ENCODE measurements at places on chromosomes 1 and 21.

DNA sequence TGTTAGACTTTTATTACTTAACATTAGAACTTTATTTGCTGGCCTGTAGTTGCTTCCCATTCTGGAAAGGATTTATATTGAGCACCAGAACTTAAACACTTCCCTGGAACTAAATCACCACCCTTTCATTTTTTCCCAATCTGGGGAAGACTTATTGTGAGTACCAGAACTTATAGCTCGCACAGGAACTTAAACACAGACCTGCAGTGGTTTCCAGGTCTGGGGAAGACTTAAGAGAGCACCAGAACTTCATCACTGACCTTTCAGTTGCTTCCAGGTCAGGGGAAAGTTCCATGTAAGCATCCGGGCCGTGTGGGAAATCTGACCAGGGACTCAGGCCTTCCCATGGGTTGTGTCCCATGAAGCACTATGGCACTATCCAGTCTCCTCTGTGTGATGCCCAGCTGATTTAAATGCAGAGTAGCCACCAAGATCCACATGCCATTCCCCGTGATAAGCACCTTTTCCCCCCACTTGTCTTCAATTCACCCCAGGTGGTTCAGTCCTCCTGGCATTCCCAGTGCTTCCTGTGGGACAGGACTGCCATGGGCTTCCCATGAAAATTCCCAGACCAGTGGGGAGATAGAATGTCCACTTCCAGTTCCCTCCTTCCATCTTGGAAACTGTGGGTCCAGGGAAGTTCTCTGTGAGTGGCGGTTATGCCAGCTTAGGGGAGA, 48.9 kb downstream of the C4BPA start:
- DNase-seq = no peak
- H3K4me1 ChIP-seq = no peaks in the 10 kb centered on the region
- no peaks in the 10 kb centered on the region for H3K27me3 ChIP-seq
- H3K4me3 ChIP-seq = no peak overlapping the region

DNA sequence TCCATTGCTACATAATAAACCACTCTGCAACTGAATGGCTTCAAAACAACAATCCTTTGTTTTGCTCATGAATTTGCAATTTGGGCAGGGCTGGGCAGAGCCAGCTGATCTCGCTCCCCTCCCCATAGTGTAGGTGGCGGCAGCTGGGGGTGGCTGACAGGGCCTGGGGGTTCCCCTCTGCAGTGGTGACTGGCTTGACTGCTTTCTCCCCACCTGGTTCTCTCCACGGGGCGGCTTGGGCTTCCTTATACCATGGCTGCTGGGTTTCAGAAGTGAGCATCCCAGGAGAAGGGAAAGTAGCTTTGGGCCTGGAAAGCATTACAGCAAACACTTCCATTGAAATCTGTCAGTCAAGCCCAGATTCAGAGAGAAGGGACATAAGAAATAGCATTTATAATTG, 129.7 kb upstream of the ZBTB40 start:
- peaks cover 14% of the 10 kb centered on the region for H3K27me3 ChIP-seq
- H3K4me1 ChIP-seq = no peaks in the 10 kb centered on the region
- H3K27ac ChIP-seq = no peak overlapping the region

- DNase-seq = no peak
- no peak overlapping the region for H3K4me3 ChIP-seq
- no peak overlapping the region for H3K27ac ChIP-seq
- no peaks in the 10 kb centered on the region for H3K27me3 ChIP-seq
- H3K4me1 ChIP-seq = no peaks in the 10 kb centered on the region
- H3K36me3 ChIP-seq = no peaks in the 10 kb centered on the region
These were observed 47.3 kb downstream of the ST6GALNAC3 start for GRCh38 chr1:76121850-76122249.

- peaks cover 2% of the 10 kb centered on the region for H3K27me3 ChIP-seq
- peak; percentile 84 for DNase-seq
- peaks cover 14% of the 10 kb centered on the region for H3K4me1 ChIP-seq
These were observed at the start of gene CSF1 for GRCh38 chr1:109910123-109910962. CSF1 (plus strand) TSS chr1:109910849; CDS start chr1:109911024, 175 bp downstream.

- H3K4me3 ChIP-seq = no peak overlapping the region
- H3K27ac ChIP-seq = peak overlapping the region; percentile 62
- H3K27me3 ChIP-seq = no peaks in the 10 kb centered on the region
- peak; percentile 94 for DNase-seq
- no peaks in the 10 kb centered on the region for H3K36me3 ChIP-seq
These were observed 36.2 kb downstream of the BACH1 start for GRCh38 chr21:29334717-29335428.

- H3K36me3 ChIP-seq = no peaks in the 10 kb centered on the region
- H3K4me3 ChIP-seq = no peak overlapping the region
- no peaks in the 10 kb centered on the region for H3K4me1 ChIP-seq
- H3K27me3 ChIP-seq = no peaks in the 10 kb centered on the region
- H3K27ac ChIP-seq = no peak overlapping the region
These were observed 142.6 kb downstream of the ESRRG start for GRCh38 chr1:216580538-216581057.

DNA sequence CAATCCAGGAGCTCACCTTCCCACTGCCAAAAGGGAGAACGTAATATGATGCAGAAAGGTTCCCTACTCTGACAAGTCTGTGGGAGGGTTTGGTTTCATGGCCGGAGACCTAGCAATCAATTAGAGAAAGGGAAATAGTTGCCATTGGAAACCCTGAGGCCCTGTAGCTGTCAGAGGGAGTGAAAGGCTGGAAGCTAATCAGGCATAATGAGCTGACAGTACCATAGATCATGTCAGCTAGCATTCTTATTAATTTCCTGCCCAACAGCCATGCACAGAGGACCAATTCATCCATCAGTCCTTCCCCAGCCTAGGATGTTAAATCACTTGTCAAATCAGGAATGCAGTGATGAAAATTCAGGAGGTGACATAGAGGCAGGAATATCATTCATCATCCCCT, 527.3 kb downstream of the PLPP3 start:
- no peak overlapping the region for H3K4me3 ChIP-seq
- H3K36me3 ChIP-seq = no peaks in the 10 kb centered on the region
- DNase-seq = no peak
- H3K27me3 ChIP-seq = no peaks in the 10 kb centered on the region
- H3K4me1 ChIP-seq = no peaks in the 10 kb centered on the region

- H3K4me1 ChIP-seq = peaks cover 17% of the 10 kb centered on the region
- peak overlapping the region; percentile 48 for H3K27ac ChIP-seq
- H3K36me3 ChIP-seq = no peaks in the 10 kb centered on the region
- peak; percentile 31 for DNase-seq
- H3K27me3 ChIP-seq = no peaks in the 10 kb centered on the region
These were observed 55.7 kb upstream of the EFHD2 start for GRCh38 chr1:15353839-15354579.

GRCh38 chr1:24926563-24927249, 3.4 kb downstream of the RUNX3 start:
- peaks cover 2% of the 10 kb centered on the region for H3K4me1 ChIP-seq
- peak overlapping the region; percentile 25 for H3K27ac ChIP-seq
- DNase-seq = no peak
- H3K27me3 ChIP-seq = peaks cover 43% of the 10 kb centered on the region

DNA sequence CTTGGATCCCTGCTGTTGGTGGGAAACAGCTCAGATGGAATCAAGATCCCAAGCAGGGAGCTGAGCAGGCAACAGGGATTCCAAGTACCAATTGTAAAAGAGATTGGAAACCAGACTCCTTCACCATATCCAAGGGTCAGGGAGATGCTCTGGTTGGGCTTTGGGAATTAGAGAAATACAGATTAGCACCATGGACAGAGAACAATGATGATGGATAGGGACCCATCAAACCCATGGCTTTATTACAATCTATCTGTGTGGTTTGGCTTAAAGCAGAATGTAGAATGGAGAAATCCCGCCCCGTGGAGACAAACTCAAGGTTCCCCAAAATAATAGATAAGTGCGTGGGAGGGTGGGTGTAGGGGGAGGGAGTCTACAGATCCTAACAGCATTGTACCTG, 120.7 kb upstream of the CSF3R start:
- no peaks in the 10 kb centered on the region for H3K27me3 ChIP-seq
- no peak for DNase-seq
- H3K27ac ChIP-seq = no peak overlapping the region
- H3K4me1 ChIP-seq = no peaks in the 10 kb centered on the region

DNA sequence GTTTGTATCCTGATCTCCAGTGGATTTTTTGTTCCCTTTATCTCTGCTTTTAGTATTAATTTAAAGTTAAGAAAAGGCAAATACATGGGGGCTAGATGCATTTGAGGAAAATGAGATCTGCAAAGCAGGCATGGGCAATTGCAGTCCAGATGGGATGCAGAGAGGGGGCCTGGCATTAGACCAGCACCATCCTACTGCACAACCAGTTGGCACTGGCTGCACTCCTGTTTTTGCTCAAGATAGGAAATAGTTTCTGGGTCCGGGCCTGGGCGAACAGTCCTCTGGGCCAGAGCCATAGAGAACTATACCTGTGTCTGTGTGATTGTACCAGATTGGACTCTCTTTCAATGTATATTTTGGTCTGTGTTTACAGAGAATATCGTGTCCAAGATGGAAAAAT, 34.0 kb upstream of the LEPR start:
- DNase-seq = no peak
- H3K4me3 ChIP-seq = no peak overlapping the region
- no peaks in the 10 kb centered on the region for H3K36me3 ChIP-seq
- no peaks in the 10 kb centered on the region for H3K27me3 ChIP-seq
- no peaks in the 10 kb centered on the region for H3K4me1 ChIP-seq

- H3K4me1 ChIP-seq = no peaks in the 10 kb centered on the region
- DNase-seq = no peak
- H3K4me3 ChIP-seq = no peak overlapping the region
- H3K27ac ChIP-seq = no peak overlapping the region
- no peaks in the 10 kb centered on the region for H3K36me3 ChIP-seq
These were observed 6.6 kb downstream of the CLSPN start for GRCh38 chr1:35763201-35763600.

GRCh38 chr1:68143633-68144032, 88.7 kb downstream of the WLS start:
- H3K27ac ChIP-seq = no peak overlapping the region
- no peaks in the 10 kb centered on the region for H3K27me3 ChIP-seq
- peaks cover 10% of the 10 kb centered on the region for H3K36me3 ChIP-seq
- H3K4me1 ChIP-seq = peaks cover 12% of the 10 kb centered on the region

DNA sequence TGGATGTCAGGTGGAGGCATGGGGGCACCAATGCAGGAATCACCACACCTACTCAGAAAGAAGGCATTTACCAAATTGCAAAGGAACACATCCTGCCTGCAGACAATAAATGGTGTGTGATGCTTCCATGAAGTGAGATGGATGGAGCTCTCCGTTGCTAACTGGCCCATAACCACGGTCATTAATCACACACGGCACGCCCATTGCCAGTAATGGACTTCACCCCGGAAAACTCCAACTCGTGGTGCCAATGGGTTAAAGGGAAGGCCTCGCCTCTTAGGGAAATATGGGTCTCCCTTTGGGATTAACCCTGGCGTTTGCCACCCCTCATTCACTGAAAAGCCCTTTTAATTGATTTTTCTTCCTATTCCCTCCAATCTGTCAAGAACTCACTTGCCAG, 443.1 kb upstream of the DAB1 start:
- H3K4me3 ChIP-seq = no peak overlapping the region
- H3K36me3 ChIP-seq = no peaks in the 10 kb centered on the region
- H3K27ac ChIP-seq = no peak overlapping the region
- H3K27me3 ChIP-seq = no peaks in the 10 kb centered on the region
- no peak for DNase-seq

DNA sequence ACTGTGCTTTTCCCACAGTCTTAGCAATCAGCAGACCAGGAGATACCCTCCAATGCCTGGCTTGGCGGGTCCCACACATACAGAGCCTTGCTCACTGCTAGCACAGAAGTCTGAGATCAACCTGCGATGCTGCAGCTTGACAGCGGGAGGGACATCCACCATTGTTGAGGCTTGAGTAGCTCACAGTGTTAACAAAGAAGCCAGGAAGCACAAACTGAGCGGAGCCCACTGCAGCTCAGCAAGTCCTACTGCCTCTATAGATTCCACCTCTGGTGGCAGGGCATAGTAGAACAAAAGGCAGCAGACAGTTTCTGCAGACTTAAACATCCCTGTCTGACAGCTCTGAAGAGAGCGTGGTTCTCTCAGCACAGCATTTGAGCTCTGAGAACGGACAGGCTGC, 33.4 kb downstream of the MNDA start:
- no peaks in the 10 kb centered on the region for H3K4me1 ChIP-seq
- no peaks in the 10 kb centered on the region for H3K27me3 ChIP-seq
- H3K36me3 ChIP-seq = no peaks in the 10 kb centered on the region
- DNase-seq = no peak

GRCh38 chr1:163174524-163175437, 27.9 kb downstream of the RGS5 start:
- no peak overlapping the region for H3K4me3 ChIP-seq
- H3K36me3 ChIP-seq = no peaks in the 10 kb centered on the region
- peaks cover 18% of the 10 kb centered on the region for H3K4me1 ChIP-seq
- H3K27ac ChIP-seq = no peak overlapping the region
- H3K27me3 ChIP-seq = no peaks in the 10 kb centered on the region
- peak; percentile 59 for DNase-seq

- DNase-seq = no peak
- no peak overlapping the region for H3K27ac ChIP-seq
- H3K36me3 ChIP-seq = no peaks in the 10 kb centered on the region
- peaks cover 4% of the 10 kb centered on the region for H3K27me3 ChIP-seq
These were observed 1.7 kb downstream of the SERTAD4 start for GRCh38 chr1:210234329-210234757.

Measured in fibroblast of lung (primary cell).